ENCODE measurements at places on chromosomes 7 and 10. TPM values are rescaled to one million over a fixed set of nuclear protein-coding genes. Genes with fewer than 3 reads are reported as not detected.

GRCh38 chr10:71158251-71158650, 54.1 kb upstream of the UNC5B start:
- DNase-seq: no peak
- no peaks in the 10 kb centered on the region for H3K27me3 ChIP-seq
- H3K4me1 ChIP-seq: no peaks in the 10 kb centered on the region

Gene TAS2R41
- not detected for total RNA-seq

DNA sequence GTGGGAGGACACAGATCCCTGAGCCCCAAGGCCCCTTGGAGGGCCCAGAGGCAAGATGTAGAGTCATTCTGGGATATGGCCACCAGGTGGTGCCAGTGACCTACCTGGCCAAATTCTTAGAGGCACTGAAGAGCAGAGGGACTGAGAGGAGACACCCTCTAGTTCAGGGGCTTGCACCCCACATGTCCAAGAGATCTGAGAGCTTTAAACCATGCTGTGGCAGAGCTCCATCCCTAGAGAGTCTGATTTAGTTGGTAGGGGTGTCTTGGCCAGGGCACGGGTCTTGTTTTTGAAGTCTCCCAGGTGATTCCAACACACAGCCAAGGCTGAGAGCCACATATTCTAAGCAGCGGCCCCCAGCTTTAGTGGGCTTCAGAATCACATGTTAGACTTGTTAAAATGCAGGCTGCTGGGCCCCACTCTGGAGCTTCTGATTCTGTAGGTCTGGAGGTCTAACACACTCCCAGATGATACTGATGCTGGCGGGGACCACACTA, 52.5 kb downstream of the PRF1 start:
- H3K36me3 ChIP-seq: no peaks in the 10 kb centered on the region
- no peak overlapping the region for H3K27ac ChIP-seq
- peaks cover 10% of the 10 kb centered on the region for H3K4me1 ChIP-seq
- H3K4me3 ChIP-seq: no peak overlapping the region
- no peaks in the 10 kb centered on the region for H3K27me3 ChIP-seq

- H3K27me3 ChIP-seq: peaks cover 4% of the 10 kb centered on the region
- no peak overlapping the region for H3K4me3 ChIP-seq
- no peaks in the 10 kb centered on the region for H3K36me3 ChIP-seq
- DNase-seq: peak; percentile 20
- peaks cover 8% of the 10 kb centered on the region for H3K4me1 ChIP-seq
Measured at GRCh38 chr7:22166928-22167327, 190.0 kb downstream of the RAPGEF5 start.

GRCh38 chr7:92584953-92585352, 5.2 kb downstream of the FAM133B start:
- peaks cover 60% of the 10 kb centered on the region for H3K36me3 ChIP-seq
- no peak for DNase-seq
- no peaks in the 10 kb centered on the region for H3K27me3 ChIP-seq
- no peak overlapping the region for H3K27ac ChIP-seq

Data from SJCRH30 (cell line).